ENCODE measurements at places on chromosomes 6 and 20.

DNA sequence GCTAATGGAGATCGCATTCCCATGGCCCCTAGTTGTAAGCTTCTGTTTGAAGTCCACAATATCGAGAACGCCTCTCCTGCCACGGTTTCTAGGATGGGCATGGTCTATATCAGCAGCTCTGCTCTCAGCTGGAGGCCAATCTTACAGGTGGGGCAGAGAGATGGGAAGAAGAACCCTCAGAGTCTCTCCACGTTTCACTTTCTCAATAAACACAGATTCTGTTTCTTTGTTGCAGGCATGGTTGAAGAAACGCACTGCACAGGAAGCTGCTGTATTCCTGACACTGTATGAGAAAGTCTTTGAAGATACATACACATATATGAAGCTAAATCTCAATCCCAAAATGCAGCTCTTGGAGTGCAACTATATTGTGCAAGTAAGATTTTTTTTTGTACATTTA, 157.9 kb downstream of the DNAH8 start:
- DNase-seq: no peak

DNA sequence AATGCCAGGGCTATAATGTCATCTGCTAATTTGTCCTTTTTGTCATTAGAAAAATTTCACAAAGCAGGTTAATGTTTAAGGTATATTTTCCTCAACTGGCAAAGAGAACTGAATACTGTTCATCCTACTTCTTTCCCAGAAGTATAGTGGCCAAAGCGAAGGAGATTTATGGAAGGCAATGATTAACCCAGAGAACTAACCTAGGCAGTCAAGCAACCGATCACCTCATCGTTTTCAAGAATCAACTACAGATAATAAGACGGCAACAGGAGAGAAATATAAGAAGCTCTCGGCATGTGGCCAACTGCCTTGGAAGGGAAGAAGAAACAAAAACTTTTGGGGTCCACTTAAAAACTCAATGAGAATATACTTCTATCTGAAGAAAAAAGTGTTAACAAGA, 38.2 kb downstream of the REV3L start:
- no peak for DNase-seq

- DNase-seq: no peak
Measured at GRCh38 chr6:55818482-55818881, 56.9 kb downstream of the BMP5 start.

DNA sequence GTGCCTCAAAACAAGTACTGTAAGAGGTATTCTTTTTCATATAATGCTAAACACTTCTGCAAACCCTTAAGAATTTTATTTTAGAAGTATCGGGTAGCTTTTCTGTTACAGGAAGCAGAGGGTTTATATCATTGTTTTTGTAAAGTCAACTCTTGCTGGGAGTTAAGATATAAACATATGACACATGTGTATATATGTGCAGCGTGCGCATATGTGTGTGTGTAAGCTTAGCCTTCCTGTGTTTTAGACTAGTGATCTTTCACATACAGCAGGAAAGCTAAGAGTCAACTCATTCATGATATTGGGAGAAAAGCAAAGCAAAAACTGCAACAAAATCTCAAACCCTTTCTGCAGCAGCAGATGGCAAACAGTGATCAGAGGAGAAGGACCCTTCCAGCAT, 102.4 kb downstream of the ARID1B start:
- DNase-seq: no peak

GRCh38 chr6:80382811-80383210, 276.3 kb downstream of the BCKDHB start:
- DNase-seq: no peak

GRCh38 chr20:54257071-54257816, 49.4 kb downstream of the PFDN4 start:
- peak; percentile 79 for DNase-seq

DNA sequence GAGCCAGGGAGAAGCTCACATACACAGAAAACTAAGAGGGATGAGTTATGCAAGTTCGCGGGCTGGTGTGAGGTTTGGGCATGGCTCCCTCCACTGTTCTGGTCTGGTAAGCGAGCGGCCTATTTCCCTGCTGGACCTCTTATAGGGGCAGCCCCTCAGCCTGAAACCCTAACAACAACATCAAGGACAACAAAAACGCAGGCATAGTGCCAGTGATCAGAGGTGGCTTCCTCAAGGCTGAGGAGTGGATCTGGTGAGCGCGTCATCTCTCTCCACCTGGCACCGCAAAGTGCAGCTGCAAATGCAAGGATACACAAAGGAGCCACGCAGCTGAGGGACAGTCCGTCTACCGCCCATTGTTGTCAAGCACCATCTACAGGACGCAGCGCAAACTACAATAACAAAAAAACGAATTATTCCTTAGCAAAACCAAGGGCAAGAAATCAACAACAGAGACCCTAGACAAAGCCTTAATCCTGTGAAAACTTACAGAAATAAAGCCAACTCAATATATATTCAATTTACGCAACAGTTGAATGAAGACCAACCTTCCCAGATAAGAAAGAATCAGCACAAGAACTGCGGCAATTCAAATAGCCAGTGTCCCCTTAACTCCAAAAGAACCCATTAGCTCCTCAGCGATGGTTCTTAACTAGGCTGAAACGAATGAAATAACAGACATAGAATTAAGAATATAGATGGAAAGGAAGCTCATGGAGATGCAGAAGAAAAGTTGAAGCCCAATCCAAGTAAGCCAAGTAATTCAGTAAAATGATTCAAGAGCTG, 9.2 kb upstream of the DEFB110 start:
- no peak for DNase-seq

- DNase-seq: no peak
Measured at GRCh38 chr20:23112595-23112994, 26.5 kb upstream of the CD93 start.

DNA sequence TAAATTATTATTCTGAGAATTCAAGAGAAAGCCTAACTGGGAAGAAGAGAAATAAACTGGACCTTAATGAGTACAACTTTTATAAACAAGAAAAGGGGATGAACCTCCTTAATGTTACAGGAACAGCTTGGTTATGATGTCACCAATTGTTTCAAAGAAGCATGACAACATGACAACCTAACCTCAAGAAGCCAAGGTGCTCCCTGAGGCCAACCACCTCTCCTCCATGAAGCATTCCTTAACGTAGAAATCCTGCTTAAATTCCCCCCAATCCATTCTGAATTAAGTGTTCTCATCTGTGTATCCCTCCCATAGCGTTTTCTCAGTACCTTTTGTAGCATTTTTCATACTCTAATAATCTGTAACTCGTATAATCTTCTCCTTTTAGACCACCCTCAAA, 1.7 kb downstream of the HBS1L start:
- DNase-seq: no peak

DNA sequence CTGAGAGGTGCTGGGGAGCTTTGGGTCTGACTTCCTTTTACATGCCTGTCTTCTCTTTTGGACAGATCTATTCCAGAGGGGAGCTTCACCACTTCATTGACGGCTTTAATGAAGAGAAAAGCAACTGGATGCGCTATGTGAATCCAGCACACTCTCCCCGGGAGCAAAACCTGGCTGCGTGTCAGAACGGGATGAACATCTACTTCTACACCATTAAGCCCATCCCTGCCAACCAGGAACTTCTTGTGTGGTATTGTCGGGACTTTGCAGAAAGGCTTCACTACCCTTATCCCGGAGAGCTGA, 13.1 kb downstream of the PRDM1 start:
- DNase-seq: no peak

DNA sequence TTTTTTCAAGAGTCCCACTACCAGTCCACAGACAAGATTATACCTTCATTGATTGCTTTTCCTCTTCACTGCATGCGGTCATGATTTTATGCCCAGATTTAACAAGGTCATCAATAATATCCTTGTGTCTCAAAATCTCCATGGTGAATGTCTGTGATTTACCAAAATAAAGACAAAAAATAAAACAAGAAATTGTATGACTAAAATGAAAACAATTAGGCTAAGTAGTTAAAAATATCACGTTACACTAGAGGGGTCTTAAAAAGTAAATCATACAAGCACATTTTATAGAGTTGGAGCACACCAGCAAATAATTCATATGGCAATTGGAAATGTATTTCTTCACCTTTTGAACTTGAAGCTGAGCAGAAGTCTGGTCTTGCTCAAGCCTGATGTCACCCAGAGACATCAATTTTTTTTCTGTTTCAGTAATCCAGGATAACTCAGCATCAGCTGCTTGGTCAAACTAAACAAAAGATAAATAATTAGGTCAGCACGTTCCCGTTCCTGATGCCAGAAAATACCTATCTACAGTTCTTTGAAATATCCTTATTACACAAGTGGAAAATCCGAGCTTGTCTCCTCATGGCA, 125.4 kb downstream of the DST start:
- DNase-seq: no peak

GRCh38 chr6:57262488-57262887, 40.4 kb upstream of the RAB23 start:
- no peak for DNase-seq

GRCh38 chr6:112802144-112802543, 455.0 kb downstream of the RFPL4B start:
- DNase-seq: peak; percentile 79

GRCh38 chr6:5462856-5463255, 201.5 kb downstream of the FARS2 start:
- no peak for DNase-seq

DNA sequence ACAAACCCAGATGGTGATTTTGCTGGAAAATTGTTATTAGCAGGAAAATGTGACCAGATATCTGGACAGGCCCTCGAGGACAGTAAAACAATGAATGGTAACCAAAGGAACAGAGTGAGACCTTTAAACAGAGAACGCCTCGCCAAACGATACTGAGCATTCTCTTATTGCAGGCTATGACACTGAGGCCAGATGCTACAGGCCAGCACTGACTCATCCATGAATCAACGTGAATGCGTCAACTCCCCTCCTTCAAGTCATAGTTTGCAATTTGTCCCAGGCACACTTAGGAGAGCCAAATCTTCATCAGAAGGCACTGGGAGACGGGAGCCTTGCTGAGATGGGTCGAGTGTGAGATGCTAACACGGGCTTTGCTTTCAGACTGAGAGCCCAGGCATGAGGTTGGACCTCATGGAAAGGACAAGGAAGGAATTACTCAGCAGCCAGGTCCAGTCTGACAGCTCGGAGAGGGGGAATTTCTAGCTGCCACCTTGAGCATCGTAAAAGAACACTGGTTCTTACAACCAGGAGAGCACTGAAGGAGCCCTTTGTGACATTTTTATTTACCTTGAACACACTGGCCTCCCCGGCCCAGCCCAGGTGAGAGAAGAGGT, 60.7 kb downstream of the BMP7 start:
- peak; percentile 24 for DNase-seq

- DNase-seq: no peak
Measured at GRCh38 chr6:156183678-156184077, 593.5 kb upstream of the ARID1B start.

- no peak for DNase-seq
Measured at GRCh38 chr6:169993861-169994481, 242.5 kb downstream of the ERMARD start.

DNA sequence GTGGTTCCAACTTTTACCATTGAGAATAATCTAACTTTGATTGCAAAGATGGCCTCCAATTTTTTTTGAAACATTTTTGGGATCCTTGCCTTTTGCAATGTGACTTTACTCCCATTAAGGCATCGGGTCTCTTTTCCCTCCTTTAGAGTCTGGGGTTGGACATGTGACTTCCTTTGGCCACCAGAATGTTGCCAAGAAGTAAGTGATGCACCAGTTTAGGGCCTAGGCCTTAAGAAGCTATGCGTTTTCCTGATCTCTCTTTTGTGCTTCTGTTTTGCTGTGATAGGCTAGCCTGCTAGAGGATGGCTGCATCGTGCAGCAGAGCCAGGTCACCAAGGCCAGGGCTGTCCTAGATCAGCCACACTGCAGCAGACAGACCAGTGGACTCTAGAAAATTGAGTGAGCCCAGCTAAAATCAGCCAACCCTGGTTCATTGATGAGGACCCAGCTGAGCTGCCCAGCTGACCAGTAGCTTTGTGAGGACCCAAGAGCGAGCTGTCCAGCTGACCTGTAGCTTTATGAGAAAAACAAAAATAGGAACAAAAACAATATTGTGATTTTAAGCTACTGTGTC, 594.0 kb upstream of the JAG1 start:
- no peak for DNase-seq

GRCh38 chr6:134816300-134816699, 133.6 kb downstream of the ALDH8A1 start:
- DNase-seq: no peak

DNA sequence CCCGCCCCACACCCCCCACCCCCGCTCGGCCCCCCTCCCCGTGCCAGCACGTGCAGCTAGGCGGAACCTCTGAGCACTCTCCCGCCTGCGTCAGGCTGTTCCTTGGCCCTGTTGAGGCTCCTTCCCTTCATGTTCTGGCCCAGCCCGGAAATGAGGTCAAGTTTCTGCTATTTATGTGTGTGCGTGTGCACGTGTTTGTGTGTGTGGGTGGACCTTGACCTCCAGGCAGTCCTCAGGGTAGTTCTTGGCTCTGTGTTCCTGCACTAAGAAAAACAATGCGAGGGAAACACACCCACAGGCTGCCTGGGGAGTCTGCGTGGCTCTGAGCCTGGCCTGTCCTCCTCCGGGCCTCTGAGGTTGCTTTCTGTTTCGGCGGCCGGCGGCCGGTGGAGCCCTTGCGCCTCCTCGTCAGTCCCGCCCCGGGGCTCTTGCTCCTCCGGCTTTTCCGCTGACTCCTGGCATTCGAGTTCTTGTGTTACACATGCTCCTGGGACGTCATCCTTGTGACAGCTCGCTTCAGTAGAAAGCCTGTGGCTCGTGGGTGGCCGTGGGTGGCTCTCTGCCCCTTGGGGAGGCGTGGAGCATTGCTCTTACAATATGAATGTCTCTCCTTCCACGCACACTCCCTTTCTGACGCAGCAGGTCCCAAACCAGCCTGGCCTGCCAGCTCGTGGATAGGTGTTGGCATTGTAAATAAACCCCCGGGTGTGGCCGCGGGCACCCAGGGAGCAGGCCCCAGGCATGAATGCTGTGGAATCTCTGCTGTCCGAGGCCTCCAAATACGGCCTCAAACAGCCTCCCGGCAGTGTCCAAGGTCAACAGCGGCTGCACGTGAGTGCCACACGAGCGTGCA, 10.0 kb downstream of the SLCO4A1 start:
- DNase-seq: peak; percentile 97

- no peak for DNase-seq
Measured at GRCh38 chr6:34697904-34698559, 1.5 kb upstream of the ILRUN start.

DNA sequence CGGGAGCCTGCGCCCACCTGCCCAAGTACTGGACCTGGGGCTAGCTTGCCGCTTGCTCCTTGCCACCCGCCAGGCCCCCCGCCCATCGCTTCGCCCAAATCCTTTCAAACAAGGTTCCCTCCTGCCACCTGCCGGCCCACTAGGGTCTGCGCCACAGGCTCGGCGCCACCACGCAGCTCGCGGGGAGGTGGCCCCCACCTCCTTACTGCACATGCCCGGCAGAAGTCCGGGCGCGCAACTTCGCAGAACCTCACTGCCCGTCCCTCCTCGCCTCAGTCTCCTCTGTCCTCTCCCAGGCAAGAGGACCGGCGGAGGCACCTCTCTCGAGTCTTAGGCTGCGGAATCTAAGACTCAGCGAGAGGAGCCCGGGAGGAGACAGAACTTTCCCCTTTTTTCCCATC, 11.2 kb downstream of the GNAS-AS1 start:
- no peak for DNase-seq

- DNase-seq: no peak
Measured at GRCh38 chr20:32536851-32537656, 48.1 kb downstream of the NOL4L start.

- DNase-seq: no peak
Measured at GRCh38 chr6:150934380-150934779, 68.9 kb downstream of the MTHFD1L start.

GRCh38 chr6:24378473-24379097, 20.7 kb upstream of the DCDC2 start:
- no peak for DNase-seq

All from AG09319 (cell line).